DND-41 (cell line): ENCODE measurements at places on chromosomes 5 and 9.

GRCh38 chr5:115409094-115409493 lies 112.6 kb upstream of the CCDC112 start:
- no peak overlapping the region for H3K4me3 ChIP-seq
- no peak for DNase-seq
- no peaks in the 10 kb centered on the region for H3K36me3 ChIP-seq
- H3K4me1 ChIP-seq: no peaks in the 10 kb centered on the region
- no peaks in the 10 kb centered on the region for H3K27me3 ChIP-seq

- H3K27ac ChIP-seq: no peak overlapping the region
- no peak for DNase-seq
- H3K4me3 ChIP-seq: no peak overlapping the region
- peaks cover 2% of the 10 kb centered on the region for H3K27me3 ChIP-seq
- no peaks in the 10 kb centered on the region for H3K36me3 ChIP-seq
These were observed 224.6 kb downstream of the PLK2 start for GRCh38 chr5:58235299-58235698.

GRCh38 chr5:107074996-107075395 lies 595.7 kb downstream of the EFNA5 start:
- H3K4me1 ChIP-seq: no peaks in the 10 kb centered on the region
- H3K27me3 ChIP-seq: no peaks in the 10 kb centered on the region
- H3K27ac ChIP-seq: no peak overlapping the region
- H3K4me3 ChIP-seq: no peak overlapping the region
- no peak for DNase-seq

DNA sequence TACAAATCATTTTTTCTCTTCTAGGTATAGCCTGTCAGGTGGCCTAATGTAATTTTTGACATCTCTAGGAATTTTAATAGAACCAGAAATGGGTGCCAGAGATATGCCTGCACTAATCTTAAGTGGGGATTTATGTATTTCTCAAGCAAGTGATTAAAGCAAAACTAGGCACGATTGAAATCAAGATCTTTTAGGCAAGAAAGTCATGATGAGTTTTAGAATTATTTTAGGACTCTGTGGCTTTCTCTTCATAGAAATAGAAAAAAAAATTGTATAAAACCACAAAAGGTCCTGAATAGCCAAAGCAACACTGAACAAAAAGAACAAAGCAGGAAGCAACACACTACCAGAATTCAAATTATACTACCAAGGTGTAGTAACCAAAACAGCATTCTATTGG lies 952 bp upstream of the AMACR start:
- peak overlapping the region; percentile 96 for H3K27ac ChIP-seq
- no peaks in the 10 kb centered on the region for H3K27me3 ChIP-seq
- no peak for DNase-seq
- peaks cover 24% of the 10 kb centered on the region for H3K4me1 ChIP-seq
- H3K4me3 ChIP-seq: peak overlapping the region; percentile 75

DNA sequence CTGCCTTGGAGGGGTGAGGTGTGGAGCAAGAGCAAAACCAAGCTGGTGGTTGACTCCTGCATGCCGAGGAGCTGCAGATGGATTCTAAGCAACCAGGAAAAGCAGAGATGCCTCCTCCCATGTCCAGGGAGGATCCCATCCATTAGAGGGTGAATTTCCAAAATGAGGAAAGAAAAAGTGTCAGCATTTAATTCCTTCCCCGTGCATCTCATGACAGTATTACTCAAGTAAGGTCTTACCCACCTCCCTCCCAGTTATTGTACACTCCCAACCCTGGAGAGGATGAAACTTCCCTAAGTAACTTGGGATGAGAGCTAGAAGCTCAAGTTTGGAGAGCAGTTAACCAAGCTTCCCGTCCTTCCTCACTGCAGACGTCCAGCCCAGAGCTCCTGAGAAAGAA lies 19.9 kb downstream of the C9orf152 start:
- peak overlapping the region; percentile 99 for H3K27ac ChIP-seq
- H3K27me3 ChIP-seq: no peaks in the 10 kb centered on the region
- no peak for DNase-seq
- H3K36me3 ChIP-seq: no peaks in the 10 kb centered on the region

GRCh38 chr5:126448720-126449119 lies 25.5 kb downstream of the GRAMD2B start:
- H3K27ac ChIP-seq: no peak overlapping the region
- no peaks in the 10 kb centered on the region for H3K27me3 ChIP-seq
- H3K4me3 ChIP-seq: no peak overlapping the region
- DNase-seq: no peak

- DNase-seq: no peak
- H3K4me1 ChIP-seq: no peaks in the 10 kb centered on the region
- no peak overlapping the region for H3K4me3 ChIP-seq
- no peaks in the 10 kb centered on the region for H3K36me3 ChIP-seq
- H3K27ac ChIP-seq: no peak overlapping the region
These were observed 57.4 kb upstream of the SPRY4 start for GRCh38 chr5:142382186-142382585.

DNA sequence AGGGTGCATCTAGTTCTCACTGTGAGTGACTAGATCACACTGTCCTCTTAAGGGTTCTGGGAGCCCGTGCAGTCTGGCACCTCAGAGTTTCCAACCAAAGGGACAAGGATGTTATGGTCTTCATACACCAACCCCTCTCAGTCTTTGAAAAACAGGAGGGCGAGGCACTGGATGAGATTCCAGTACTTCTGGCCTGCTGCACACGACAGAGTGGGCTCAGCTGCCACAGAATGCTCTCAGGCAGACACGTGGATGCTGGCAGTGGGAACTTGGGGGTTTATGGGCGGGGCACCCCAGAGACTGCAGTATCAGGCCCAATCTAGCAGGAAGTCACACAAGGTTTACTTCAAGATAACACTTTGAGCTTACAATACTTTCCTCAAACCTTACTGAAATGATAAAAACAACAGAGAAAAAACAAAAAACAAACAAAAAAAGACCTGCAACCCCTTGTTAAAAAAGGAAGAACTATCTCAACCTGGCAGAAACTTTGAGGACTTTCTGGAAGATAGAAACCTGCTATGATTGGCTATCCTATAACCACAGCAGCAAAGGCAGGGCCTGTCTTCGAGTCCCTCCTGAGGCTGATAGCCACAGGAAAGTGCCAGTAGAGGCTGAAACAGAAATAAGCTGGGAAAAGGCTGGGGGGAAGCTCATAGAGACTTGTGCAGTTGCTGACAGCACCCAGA lies 28.3 kb upstream of the TGFBR1 start:
- 0 out of 2 replicates have a peak overlapping the region, but pooled peaks have one; percentile 10 for H3K4me3 ChIP-seq
- peak; percentile 76 for DNase-seq
- peak overlapping the region; percentile 85 for H3K27ac ChIP-seq
- H3K36me3 ChIP-seq: no peaks in the 10 kb centered on the region
- H3K27me3 ChIP-seq: no peaks in the 10 kb centered on the region

DNA sequence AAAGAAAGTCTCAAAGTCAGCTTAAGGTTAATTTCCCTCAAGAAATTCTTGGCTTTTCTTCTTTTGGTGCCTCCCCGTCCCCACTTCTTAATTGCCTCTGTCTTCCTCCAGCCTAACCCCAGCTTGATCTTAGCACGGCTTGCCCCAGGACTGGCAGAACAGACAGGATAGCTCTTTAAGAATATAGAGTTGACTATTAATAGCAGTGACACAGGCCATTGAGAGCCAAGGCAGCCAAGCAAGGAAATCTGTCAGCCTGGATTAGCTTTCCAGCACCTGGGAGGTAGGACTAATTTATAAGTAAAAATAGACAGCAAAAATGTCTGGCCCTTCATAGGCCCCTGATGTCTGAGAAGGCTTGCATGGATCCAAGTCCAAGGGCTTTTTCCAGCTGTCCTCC lies 384.6 kb upstream of the SLC30A5 start:
- DNase-seq: no peak
- no peaks in the 10 kb centered on the region for H3K36me3 ChIP-seq
- no peaks in the 10 kb centered on the region for H3K27me3 ChIP-seq
- peaks cover 18% of the 10 kb centered on the region for H3K4me1 ChIP-seq
- H3K27ac ChIP-seq: no peak overlapping the region

GRCh38 chr9:121694600-121694999 lies 43.2 kb downstream of the DAB2IP start:
- H3K27ac ChIP-seq: no peak overlapping the region
- DNase-seq: no peak
- peaks cover 10% of the 10 kb centered on the region for H3K4me1 ChIP-seq
- H3K27me3 ChIP-seq: peaks cover 27% of the 10 kb centered on the region

DNA sequence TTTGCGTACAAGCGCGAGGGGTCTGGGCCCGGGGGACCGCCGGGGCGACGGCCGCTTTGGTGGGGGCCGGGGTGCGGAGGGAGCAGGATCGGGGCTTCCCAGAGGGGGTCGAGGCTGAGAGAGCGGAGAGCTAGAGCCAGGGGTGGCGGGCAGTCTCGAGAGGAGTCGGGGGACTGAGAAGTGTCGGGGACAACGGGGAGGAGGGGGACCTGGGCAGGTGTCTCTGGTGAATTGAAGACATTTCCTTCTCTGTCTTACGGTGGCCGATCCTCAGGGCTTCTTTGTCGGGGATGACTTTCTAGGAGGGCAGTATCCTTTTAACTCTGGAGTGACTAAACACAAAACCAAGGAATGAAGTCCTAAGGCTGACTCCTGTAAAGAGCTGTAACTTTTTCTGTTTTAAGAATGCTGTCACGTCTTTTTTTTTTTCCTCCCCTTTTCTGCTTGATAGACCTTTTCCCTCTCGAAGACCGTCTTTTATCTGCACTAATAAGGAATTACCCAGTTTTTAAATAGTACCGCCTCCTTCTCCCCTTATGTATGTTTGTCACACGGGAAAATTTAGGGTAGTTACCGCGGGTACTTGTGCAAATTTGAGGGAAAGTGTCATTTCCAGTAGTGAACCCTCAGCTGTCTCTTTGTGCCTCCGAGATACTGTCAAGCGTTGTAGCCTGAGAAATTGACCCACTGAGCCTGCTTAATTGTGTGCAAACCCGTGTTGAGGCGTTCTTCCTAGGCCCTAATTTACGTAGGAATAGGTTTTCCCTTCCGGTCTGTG lies 822 bp downstream of the DENND4C start:
- H3K36me3 ChIP-seq: no peaks in the 10 kb centered on the region; the same call in 1 of the 2 replicates
- H3K27me3 ChIP-seq: no peaks in the 10 kb centered on the region
- H3K4me1 ChIP-seq: peaks cover 36% of the 10 kb centered on the region
- H3K4me3 ChIP-seq: peak overlapping the region; percentile 65
- DNase-seq: peak; percentile 38

DNA sequence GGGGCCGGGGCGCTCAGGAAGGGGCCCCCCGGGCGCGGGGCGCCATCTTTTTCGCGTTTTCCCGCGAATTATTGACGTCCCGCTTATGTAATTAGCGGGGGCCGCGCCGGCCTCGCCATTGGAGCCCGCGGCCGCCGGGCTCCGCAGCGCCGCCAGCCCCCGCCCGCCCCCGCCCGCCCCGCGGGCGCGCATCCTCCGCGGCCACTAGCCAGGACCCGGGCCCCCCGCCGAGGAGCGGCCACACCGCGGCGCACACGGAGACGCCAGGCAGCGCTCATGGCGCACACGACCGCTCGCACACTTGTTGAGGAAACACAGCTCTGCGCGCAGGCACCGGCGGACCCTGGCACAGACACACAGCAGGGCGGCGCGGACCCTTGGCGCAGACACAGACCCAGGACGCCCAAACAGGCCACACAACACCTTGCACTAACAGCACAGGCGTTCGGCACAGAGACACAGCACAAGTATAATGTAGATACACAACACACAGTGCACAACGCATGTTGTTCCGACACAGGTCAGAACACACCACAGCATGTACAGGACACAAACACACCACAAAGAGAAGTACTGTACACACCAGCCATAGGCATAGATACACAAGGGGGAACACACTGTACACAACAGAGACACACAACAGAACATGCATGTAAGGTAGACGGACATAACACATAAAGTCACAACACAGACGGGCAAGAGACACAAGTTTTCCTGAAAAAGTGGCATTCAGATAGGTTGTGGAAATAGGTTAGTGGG lies 467 bp upstream of the PHF19 start:
- DNase-seq: peak; percentile 80
- H3K27me3 ChIP-seq: no peaks in the 10 kb centered on the region
- peak overlapping the region; percentile 24; the same call in 1 of the 2 replicates for H3K4me3 ChIP-seq
- peaks cover 40% of the 10 kb centered on the region for H3K36me3 ChIP-seq
- peaks cover 36% of the 10 kb centered on the region for H3K4me1 ChIP-seq
- peak overlapping the region; percentile 94 for H3K27ac ChIP-seq

GRCh38 chr5:173396311-173396993 lies 68.2 kb upstream of the STC2 start:
- H3K4me3 ChIP-seq: no peak overlapping the region
- no peak overlapping the region for H3K27ac ChIP-seq
- no peaks in the 10 kb centered on the region for H3K4me1 ChIP-seq

DNA sequence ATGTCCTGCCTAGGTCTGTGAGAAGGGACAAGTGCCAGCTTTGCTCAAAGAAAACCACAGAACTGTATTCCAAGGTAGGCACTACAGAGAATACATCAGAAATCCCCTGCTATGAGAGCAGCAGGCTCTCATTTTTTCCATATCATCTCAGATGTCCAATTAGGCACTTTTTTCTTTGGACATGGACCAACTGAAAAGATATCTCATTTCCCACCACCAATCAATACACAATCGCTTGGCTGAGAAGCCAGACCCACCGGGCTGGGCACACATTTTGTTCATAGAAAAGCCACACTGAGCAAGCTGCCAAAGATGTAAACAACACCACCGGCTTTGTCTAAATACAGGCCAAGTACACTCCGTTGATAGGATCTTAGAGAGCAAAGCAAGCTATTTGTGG lies 25.9 kb downstream of the STOM start:
- no peak for DNase-seq
- H3K36me3 ChIP-seq: no peaks in the 10 kb centered on the region
- H3K27ac ChIP-seq: no peak overlapping the region
- peaks cover 27% of the 10 kb centered on the region for H3K27me3 ChIP-seq
- H3K4me3 ChIP-seq: no peak overlapping the region
